Thoracic aorta (tissue), 2 donors: ENCODE measurements at places on chromosomes 3 and 15.

- no peak for DNase-seq
Measured at GRCh38 chr3:31172336-31172735, 277.9 kb upstream of the GADL1 start.

GRCh38 chr3:2741516-2741915 lies 368.7 kb downstream of the IL5RA start:
- no peak for DNase-seq

DNA sequence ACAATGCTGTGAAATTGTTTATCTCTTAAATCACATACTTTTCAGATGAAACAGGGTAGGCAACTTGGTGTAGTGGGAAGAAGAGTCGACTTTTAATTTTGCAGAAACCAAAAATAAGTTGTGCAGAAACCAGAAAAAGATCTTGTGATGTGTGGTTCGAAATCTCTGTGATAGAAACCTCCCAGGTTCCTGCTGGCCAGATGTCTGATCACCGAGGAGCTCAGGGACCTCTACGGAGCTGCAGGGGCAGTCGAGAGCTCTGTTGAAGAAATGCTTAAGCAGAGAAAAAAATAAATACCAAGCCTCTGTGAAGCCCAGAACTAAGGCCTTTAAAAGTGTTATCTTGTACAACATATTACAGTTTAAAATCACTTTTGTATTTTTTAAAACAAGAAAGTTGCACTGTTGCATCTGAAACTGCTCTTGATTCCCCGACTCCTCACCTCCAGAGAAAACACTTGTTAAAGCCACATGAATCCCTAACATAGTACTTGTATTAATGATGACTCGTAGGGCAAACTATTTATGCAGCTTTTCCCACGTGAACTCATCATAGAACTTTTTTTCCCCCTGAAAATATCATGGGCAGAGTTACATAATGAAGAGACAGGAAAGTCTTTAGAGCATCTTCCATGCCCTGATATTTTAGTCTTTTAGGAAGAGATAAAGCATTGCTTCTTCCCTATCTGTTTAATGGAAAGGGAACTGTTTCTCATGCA lies 51.3 kb downstream of the CCK start:
- no peak for DNase-seq

GRCh38 chr3:4717363-4717740 lies 224.2 kb downstream of the ITPR1 start:
- DNase-seq = no peak

DNA sequence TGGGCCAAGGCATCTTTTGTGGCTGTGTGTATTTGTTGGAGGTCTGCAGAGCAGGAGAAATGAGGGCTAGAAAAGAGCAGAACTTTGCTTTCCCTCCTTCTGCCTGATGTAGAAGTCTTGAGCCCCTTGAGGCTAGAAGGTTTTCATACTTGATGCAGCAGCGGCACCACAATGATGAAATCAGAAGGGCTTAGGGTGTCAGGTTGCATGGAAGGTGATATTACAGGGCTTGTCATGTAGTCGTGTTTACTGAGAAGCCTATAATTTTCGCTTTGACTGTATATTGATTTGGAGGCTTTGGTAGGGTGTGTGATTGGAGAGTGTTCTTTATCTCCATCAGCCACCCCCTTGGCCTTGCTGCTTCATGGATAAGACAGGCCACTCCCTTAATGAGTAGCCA lies 339.8 kb downstream of the THSD4 start:
- no peak for DNase-seq

- no peak for DNase-seq
Measured at GRCh38 chr3:117305681-117306080, 596.1 kb downstream of the TUSC7 start.

DNA sequence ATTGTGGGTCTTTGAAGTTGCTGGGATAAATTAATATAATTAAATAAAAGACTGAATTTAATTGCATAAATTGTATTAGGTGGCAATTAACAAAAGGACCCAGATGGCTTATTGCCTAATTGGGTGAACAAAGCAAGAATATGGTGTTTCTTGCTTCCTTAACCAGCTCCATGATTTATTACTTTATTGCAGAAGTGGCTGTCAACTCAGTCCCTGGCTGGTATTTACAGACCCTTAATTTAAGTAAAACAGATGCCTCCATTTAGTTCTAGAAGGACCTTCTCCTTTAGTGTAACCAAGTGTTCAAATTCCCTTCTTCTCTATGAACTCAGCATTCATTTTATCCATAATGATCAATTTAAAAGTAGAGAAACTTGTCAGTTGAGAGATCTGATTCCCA lies 35.1 kb downstream of the DPH3 start:
- DNase-seq = no peak

GRCh38 chr3:58998476-58999117 lies 51.2 kb downstream of the CFAP20DC start:
- no peak for DNase-seq

DNA sequence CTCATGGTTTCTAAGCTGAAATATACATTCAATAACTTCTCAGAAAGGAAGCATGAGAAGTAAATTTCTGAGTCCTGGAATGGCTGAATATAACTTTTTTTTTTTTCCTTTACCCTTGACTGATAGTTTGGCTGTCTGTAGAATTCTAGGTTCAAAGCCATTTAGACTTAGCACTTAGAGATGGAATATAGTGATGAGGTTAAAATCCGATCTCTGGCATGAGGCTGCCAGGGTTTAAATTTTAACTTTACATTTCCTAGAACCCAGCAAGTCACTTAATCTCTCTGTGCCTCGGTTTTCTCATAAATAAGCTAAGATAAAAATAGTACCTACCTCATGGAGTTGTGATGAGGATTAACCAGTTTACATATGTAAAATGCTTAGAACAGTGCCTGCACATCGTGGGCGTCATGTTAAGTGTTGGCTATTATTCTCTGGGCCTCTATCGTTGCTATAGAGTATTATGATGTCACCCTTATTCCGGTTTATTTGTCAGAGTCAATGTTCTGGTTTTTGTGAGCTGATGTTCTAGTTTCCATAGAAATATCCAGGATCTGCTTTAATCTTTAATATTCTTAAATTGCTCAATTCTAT lies 199.8 kb upstream of the TLE3 start:
- no peak for DNase-seq

GRCh38 chr15:54282228-54282836 lies 304.1 kb downstream of the UNC13C start:
- DNase-seq = no peak

- no peak for DNase-seq
Measured at GRCh38 chr3:133998691-133999241, 31.0 kb downstream of the SLCO2A1 start.

GRCh38 chr3:33016846-33017405 lies 65.5 kb downstream of the CCR4 start:
- no peak for DNase-seq

GRCh38 chr15:52498706-52499105 lies 30.0 kb downstream of the MYO5A start:
- DNase-seq = no peak

DNA sequence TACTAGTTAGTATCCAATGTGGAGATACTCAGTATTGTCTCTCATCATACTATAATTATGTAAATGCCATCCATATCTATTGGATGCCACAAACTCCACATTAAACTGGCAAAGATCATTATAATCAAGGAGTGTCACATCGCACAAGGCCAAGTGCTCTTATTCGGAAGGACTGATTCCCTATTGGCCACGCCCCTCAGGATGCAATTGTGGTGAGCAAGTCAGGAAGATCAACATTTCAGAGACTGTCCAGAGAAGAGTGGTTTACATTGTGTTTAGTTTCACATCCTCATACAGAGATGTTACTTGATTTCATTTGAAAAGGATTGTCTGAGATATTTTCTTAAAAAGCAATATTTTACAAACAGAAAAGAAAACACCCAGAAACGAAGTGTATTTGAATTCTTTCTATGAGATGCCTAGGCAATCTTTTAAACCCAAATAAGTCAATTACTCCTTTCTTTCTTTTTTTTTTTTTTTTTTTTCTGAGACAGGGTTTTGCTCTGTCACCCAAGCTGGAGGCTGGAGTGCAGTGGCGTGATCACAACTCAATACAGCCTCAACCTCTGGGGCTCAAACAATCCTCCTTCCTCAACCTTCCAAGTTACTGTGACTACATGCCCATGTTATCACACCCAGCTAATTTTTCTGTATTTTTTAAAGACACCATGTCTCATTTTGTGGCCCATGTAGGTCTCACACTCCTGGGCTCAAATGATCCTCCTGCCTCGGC lies 369.1 kb downstream of the RBMS3 start:
- DNase-seq = no peak

DNA sequence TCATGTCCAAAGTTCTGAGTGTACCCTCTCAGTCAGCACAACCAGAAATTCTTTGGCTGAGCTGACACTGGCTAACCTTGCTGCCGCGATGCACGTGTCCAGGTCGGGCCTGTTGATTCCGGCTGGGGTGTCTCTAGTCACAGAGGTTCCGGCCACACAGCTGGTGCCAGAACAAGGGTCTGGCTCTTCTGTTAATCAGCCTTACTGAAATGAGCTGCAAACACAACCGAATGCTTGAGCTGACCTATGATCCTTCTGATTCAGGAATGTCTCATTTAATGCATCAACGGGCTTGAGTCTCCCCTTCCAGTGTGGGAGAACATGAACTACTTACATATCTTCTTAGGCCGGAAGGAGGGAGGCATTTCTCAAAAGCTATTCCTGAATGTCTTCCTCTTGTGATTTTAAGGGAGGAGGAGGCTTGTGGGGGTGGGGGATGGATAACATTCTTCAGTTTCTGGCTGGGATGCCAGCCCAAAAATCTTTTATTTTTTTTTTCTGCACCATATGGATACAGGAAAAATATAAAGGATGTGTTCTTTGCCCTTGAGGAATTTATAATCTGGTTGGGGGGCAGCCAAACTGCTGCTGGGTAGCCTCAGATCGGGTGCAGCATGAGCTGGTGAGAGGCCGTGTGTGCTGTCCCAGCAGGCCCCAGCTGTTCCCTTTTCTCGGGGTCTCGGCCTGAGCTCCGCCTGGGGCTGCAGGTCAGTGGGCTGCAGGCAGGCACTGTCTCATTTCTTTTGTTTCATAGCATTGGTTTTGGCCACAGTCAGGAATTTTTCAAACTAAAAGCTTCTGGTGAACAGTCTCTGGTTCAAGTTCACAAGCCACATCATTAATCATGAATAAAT lies 319.1 kb upstream of the TBL1XR1 start:
- DNase-seq = no peak

DNA sequence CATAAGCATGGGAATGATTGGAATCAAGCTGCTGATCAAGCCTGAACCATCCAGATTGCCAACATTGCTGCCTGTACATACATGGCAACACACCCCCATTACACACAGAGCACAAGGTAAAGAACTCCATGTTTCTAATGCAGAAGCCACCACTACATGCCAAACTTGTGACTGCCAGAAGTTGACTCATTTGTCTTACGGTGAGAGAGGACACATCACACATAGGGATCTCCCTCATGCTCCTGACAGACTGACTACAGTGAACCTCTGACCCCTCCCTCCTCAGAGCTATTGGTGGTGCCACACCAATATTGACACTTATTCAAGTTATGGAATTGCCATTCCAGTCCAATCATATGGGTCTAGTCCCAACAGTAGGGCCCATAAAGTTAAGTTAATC lies 42.3 kb downstream of the EFHB start:
- DNase-seq = no peak

- no peak for DNase-seq
Measured at GRCh38 chr3:61562721-61563312, 1.4 kb downstream of the PTPRG start.

GRCh38 chr3:85535517-85535916 lies 576.7 kb downstream of the CADM2 start:
- DNase-seq = no peak

- DNase-seq = no peak
Measured at GRCh38 chr3:97940034-97940433, 32.2 kb downstream of the RIOX2 start.

DNA sequence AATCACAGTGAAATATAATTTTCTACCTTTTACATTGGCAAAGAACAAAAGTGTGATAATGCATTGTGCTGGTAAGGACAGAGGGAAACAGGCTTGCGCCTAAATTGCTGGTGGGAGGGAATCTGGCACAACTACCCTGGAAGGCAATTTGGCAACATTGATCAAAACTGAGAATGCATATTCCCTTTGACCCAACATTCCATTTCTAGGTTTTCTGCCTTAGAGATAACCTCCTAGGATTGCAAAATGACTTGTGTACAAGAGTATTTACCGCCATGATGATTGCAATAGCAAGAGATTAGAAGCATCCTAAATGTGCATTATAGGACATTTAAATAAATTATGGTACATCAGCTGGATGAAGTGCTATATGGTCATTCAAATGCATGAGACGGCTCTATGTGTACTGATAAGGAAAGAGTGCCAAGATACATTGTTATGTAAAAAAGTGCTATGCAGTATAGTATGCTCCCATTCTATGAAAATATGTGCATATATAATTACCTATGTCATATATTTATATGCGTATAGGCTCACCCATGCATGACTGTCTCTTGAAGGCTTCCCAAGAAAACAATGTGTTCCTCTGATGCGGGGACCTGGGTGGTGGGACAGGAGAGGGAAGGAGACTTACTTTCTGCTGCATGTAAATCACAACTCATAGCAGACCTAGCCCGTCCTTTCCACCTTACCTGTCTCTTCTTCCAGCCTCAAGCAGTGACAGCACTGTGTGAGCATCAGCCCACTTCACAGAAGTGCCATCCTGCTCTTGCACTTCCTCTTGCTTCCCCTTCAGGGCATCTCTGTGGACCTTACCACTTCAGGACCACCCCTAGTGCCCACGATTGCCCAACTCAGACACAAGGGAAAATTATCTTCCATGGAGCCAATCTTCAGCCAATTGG lies 249.9 kb upstream of the TLE3 start:
- no peak for DNase-seq

- DNase-seq = no peak
Measured at GRCh38 chr3:192382861-192383260, 344.5 kb downstream of the FGF12 start.

DNA sequence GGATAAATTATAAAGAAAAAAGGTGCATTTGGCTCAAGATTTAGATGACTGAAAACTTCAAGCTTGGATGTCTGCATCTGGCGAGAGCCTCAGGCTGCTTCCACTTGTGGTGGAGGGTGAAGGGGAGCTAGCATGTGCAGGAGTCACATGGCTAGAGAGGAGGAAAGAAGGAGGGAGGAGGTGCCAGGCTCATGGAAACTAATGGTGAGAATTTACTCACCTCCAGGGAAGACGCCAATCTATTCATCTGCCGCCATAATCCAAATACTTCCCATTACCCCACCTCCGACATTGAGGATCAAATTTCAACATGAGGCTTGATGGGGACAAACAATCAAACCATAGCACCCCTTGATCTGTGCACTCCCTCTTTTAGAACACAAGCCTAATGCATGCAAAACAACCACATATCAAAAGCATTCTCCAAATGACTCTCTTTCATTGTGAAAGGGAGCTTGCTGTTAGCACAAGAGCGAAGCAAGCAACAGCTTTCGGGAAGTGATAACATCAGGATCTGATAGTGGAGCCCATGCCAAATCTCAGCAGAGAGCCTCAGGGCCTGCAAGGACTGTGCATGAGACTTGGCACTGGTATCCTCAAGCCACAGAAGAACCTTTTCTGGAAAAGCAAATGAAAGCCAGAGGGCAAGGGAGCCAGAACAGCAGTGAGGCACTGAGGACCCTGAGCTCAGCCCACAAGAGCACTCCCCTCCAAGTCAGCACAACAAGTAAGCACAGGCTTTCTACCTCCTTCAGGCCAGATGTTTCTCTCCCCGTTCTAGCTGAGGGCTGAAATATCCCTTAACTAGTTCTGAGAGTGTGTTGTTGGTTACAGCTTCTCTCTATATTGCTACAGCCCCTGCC lies 50.2 kb upstream of the THBS1 start:
- no peak for DNase-seq
